HepG2 (cell line): ENCODE measurements at places on chromosomes 3 and 15. TPM values are rescaled to one million over a fixed set of nuclear protein-coding genes. Genes with fewer than 3 reads are reported as not detected.

GRCh38 chr3:38031022-38031994 lies 1.9 kb upstream of the PLCD1 start:
- no peak for DNase-seq

- DNase-seq: no peak
These were observed 1205.0 kb upstream of the EPHA6 start for GRCh38 chr3:95609411-95609810.

DNA sequence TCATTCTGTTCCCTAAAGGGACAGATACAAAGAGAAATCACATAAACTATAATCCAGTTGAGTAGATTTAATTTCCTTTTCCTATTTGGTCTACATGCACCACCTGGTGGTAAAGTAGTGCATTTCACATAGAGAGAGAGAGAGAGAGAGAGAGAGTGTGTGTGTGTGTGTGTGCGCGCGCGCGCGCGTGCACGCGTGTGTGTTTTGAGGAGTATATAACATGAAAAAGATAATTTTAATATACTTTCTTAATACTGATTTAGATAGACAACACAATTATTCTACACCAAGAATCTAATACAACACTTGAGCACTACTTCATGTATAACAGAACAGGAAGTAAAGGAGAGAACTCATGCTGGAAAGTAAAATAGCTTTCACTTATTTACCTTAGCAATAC lies 1.1 kb upstream of the FGF7 start:
- DNase-seq: peak; percentile 53

Gene SAMD7
- not detected in 2 replicates for total RNA-seq

DNA sequence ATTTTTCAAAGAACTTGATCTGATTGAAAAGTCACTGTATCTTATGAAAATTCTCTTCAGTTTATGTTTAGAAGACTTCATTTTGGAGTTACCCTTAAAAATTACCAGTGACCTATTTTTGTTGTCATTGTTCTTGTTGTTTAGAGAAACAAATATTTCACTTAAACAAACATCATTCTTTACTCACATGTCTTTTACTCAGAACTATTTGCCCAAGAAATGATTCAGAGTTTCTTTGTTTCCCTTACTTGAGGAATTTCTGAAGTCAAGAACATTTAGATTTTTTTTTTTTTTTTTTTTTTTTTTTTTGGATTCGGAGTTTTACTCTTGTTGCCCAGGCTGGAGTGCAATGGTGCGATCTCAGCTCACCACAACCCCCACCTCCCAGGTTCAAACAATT lies 259.6 kb upstream of the UBE2E1 start:
- DNase-seq: no peak

Gene DGKG
- total RNA-seq: 6.2 and 10.2 TPM in 2 replicates

GRCh38 chr3:185537369-185537970 lies 14.9 kb downstream of the LIPH start:
- DNase-seq: peak; percentile 10

Gene GPR62
- not detected in 2 replicates for total RNA-seq

- no peak for DNase-seq
These were observed 13.7 kb downstream of the FOXB1 start for GRCh38 chr15:60017538-60018520.

GRCh38 chr3:81485444-81485865 lies 276.0 kb downstream of the GBE1 start:
- DNase-seq: no peak

DNA sequence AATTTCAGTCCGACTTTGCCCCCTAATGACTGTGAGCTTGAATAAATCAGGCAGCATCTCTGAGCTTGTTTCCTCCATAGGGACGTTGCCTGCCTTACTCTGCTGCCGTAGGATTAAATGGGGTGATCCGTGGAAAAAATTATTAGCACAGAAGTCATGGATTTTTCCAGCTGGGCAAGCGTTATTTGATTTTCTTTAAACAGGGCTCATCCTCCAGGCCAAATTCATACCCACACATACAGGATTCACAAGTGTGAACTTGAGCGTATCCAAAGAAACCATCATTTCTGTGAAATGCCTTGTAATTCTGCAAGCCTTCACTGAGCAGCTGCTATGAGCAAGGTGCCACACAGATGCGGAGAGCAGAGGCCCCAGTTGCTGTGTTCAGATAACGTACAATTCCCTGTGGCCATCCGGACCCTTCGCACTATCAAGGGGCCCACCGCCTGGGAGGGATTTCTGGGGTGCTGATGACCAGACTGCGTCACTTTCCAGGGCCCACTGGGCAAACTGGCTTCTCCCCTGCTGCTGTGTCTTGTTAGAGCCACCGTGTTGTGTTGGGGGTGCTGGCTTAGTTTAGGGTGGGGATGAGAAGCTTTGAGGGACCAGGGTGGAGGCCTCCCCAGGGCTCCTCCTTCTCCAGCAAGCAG lies 61.4 kb downstream of the MGLL start:
- DNase-seq: no peak

Gene CILP
- total RNA-seq: not detected in 2 replicates

- DNase-seq: no peak
These were observed 36.0 kb downstream of the NECTIN3 start for GRCh38 chr3:111107662-111108035.

DNA sequence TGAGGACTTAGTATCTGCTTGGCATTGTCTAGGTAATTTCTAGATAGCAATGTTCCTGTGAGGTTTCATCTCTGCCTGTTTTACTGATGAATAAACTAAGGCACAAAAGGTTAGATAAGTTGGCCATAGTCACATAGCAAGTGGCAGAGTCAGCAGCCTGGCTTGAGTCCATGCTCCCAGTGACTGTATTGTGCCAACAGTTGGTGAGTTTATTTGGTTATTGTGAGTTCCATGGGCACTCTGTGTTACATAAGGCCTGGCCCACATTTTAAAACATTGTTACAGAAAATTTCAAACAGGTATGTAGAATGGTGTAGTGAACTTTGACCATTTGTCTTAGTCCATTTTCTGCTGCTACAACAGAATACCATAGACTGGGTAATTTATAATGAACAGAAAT lies 15.2 kb downstream of the MCM2 start:
- DNase-seq: no peak

Gene CRYGS
- total RNA-seq: 0.22 and 2.1 TPM in 2 replicates

DNA sequence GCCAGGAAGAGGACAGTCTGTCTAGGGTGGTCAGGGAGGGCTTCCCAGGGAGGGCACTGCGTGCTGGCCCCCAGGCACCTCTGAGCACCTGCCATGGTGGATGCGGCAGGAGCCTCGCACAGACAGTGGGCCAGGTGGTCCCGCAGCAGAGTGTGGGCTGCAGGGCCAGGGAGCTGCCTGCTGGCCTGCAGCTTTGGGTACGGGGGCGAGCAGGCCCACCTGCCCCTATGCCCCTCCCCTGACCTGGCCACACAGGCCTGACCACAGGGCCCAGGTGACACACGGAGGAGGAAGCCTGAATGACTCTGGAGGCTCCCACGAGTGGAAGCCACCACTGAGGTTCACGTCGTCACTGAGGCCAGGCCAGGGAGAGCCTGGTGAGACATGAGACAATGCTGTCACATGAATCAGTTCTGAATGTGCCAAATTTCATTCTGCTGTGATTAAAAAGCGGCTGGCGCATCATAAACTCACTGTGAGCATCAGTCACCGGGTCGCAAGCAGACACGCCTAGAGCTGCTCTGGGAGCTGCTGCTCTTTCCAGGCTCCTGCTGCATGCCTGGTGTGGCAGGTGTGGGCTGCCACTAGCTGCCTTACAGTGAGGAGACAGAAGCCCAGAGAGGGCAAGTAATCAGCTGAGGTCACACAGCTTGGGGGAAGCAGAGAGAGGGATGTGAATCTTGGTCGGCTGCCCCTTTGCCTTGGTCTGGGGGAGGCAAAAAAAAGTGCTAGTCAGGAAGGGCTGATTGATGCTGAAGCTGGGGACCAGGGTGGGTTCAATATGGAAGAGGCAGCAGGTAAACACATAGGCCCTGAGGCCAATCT lies 39.5 kb upstream of the IQSEC1 start:
- DNase-seq: no peak

GRCh38 chr3:43334976-43335375 lies 48.6 kb downstream of the SNRK start:
- DNase-seq: no peak

Gene ABCF3
- total RNA-seq: 32.7 and 38.8 TPM in 2 replicates

- DNase-seq: no peak
These were observed 131.2 kb downstream of the CTNNB1 start for GRCh38 chr3:41330465-41330864.

Gene STXBP5L
- not detected in 2 replicates for total RNA-seq

Gene CCDC39
- total RNA-seq: not detected in 2 replicates

DNA sequence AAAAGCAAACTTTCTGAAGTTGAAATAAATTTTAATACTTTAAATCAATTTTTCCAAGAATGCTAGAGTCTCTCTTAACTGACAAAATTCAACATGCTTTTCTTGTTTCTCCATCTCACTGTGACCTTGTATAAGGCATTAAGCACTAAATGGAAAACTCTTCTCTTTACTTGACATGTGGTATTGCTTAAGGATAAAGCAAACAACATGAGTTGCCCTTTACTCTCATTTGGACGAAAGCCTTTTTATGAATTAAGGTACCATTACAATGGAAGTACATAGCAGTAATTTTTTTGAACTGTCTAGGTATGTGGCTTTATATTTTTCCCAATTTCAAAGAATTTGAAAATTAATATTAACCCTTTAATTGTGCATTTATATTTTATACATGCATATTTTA lies 1.4 kb downstream of the STRIT1 start:
- peak; percentile 60 for DNase-seq

GRCh38 chr15:77630956-77631744 lies 1.6 kb downstream of the LINGO1 start:
- no peak for DNase-seq

DNA sequence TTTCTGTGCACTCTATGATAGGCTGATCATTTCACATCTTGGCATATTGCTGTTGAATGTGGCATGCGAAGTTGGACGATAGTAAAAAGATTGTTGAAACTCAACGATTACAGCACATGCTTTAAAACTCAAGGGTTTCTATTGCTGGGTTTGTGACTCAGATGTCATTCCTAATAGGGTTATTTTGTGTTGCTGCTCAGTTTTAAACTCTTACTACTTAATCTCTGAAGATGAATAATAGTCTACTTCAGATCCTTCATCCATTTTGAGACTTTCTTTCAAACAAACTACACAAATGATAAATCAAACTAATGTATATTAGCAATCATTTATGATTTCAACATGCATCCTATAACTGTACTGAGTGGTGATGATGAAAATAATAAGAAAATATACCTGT lies 71.3 kb upstream of the MBNL1 start:
- DNase-seq: no peak

Gene SLC22A14
- total RNA-seq: not detected in 2 replicates

Gene MORC1
- total RNA-seq: not detected in 2 replicates

- no peak for DNase-seq
These were observed 22.8 kb downstream of the ATP2C1 start for GRCh38 chr3:130916507-130917167.

Gene MYRIP
- total RNA-seq: 0.60 and 0.64 TPM in 2 replicates

DNA sequence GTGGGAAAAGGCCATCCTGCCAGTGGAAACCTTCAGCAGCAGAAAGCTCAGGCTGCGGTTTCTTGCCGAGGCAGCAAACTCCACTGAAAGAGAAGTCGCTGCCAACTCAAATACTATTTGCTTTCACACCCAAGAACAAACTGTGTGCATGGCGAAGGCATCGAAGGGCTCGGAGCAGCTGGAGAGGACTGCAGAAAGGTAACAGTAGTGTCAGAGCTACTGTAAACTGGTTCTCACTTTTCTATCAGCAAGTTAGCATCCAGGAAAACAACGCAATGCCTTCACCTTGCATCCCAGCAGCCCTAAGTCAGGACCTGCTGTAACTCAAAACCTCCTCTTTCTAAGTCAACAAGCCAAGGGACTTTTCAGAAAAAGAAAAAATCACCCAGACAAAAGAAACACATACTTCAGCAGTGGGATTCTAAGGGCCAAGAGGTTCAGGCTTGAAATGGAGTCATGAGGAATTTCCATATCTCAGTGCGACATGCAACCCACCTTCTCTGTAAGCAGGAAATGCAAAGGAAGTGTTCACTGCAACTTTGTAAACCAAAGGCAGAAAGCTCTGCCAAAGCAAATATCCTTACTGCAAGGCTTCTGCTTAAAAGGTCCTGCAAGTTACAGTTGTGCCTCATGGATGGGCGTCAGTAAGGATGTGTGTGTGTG lies 193.5 kb downstream of the FOXP1 start:
- DNase-seq: peak; percentile 39

Gene HOMER2
- total RNA-seq: 13.3 and 14.1 TPM in 2 replicates

DNA sequence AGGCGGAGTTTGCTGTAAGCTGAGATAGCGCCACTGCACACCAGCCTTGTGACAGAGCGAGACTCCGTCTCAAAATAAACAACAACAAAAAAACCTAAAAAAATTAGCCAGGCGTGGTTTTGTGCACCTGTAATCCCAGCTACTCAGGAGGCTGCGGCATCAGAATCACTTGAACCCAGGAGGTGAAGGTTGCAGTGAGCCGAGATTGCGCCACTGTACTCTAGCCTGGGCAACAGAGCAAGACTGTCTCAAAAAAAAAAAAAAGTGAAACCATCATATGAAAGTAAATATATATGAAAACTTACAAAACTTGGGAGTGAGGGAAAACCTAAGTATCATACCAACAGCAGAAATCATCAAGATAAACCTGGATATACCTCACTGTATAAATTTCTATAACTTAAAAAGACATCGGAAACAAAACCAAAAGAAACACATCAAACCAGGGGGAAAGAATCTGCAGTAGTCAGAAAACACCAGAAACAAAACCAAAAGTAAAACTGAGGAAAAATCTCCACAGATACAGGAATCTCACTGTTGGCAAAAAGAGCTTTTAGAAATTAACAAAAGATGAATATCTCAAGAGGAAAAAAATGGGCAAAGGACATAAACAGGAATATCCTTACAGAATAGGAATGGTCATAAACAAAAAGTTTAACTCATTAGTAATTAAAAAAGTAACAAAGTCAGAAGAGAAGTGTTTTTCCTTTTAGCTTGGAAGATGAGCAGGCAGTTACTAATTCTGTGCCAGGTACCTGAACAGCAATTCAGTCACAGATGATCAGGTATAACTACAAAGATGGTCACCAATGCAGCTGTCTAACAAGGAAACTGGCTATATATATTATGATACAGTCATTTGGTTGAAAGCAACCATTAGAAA lies 41.3 kb downstream of the ETV5 start:
- no peak for DNase-seq

Gene THRB
- total RNA-seq: 22.7 and 30.1 TPM in 2 replicates

Gene MEIS2
- total RNA-seq: 12.4 and 12.6 TPM in 2 replicates

DNA sequence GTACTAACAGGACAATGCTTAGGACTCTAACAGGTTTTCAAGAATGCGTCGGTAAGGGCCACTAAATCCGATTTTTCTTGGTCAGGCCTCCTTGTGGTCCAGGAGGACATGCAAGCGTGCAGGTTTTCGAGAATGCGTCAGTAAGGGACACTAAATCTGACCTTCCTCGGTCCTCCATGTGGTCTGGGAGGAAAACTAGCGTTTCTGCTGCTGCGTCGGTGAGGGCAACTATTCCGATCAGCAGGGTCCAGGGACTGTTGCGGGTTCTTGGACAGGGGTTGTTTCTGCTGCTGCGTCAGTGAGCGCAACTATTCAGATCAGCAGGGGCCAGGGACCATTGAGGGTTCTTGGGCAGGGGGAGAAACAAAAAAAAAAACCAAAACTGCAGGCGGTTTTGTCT lies 7.8 kb upstream of the UBP1 start:
- no peak for DNase-seq

DNA sequence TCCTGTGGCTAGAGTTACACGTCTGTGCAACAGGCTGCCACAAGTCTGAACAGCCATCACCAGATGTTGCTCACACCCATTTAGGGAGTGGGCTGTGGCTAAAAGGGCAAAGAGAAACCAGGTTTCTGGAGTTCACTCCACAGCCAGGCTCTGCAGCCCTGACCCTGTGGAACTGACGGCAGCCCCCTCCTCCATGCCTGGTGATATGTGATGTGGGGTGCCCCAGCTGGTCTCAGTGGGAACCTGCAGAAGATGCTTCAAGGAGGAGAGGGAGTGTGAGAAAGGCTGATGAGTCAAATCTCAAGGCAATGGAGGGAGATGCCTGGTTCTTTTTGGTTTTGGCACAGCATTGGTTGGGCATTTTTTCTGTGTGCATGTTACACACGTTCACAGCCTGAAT lies 130.6 kb downstream of the TPRA1 start:
- no peak for DNase-seq
